ENCODE measurements at places on chromosomes 4 and X.

DNA sequence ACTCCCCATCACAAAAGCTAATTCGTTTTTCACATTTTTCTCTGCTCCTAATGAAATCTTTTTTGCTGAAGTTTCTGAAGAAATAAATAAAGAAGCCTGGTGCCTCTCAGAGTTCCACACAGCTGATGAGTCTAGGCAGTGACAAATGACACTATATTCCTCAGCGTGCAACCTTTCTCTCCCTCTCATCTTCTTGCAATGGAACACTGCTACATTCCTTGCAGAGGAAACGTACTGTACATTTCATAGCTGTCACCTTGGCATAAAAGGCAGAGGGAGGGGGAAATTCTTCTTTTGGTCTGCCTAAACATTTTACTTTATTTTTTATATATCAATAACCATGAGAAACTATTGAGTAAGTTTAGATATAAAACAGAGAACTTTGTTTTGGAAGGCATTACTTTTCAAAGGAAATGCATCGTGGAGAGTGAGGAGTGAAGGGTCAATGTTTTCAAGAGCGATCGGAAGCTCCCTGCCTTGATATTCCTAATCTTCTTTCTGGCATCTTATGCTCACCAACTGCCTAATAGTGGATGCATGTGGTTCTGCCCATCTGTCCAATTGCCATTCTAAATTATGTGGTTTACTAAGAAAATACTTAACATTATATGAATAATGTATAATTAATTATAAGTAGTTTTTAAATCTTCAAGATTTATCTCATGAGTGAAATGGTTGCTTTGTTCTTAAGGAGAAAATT, 29.4 kb downstream of the SNCA start:
- no peak for DNase-seq

DNA sequence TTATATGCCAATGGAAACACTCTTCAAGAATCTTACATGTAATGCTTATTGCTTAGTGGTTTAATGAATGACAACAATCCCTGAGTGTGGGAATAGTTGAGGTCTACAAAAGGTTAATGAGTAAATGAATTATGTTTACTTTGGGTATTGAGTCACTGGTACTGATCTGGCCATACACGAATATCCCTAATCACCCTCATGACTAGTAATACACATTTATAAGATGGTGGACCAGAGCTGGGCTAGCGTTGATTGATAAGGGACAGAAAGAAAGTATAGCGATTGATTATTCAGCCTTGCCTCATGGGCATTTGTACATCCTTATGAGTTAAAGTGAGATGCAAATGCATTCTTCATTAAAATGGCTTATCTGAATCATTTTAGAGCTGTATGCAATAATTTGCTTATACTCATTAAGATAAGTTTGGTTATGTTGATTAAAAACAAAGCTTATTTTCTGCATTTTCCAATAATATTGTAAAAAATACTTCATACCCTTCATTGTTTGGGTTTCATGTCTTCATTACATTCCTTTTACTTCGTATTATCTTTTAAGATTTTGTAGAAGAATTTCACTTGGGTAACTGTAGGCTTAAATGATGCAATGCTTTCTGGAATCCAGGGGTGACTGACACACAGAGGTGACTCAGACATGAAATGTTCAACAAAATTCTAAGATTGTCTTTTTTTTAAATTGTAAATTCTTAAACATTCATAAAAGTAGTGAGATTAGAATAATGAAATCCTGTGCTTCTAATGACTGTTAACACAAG, 47.4 kb downstream of the FGF2 start:
- DNase-seq: no peak

DNA sequence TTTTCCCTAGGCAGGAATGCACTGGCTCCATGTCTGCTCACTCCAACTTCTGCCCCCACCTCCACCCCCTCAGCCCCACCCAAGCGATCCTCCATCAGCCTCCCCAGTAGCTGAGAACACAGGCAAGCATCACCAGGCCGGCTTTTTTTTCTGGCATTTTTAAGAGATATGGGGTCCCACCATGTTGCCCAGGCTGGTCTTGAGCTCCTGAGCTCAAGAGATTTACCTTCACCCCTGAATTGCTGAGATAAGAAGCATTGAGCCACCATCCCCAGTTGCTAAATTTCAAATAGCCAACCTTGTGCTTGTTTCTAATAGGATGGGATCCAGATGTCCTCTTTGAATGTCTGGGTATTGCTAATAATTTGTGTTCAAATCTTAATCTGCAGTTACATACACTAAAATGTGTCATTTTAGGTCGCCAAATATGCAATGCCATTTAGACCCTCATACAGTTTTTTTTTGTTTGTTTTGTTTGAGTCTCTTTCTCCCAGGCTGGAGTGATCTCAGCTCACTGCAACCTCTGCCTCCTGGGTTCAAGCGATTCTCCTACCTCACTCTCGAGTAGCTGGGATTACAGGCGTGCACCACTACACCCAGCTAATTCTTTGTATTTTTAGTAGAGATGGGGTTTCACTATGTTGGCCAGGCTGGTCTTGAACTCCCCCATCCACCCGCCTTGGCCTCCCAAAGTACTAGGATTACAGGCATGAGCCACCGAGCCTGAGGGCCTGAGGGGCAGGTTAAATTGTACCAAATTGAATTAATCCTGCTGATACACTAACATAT, 8.8 kb downstream of the LARP7 start:
- DNase-seq: no peak

- no peak for DNase-seq
These were observed 45.7 kb upstream of the CCDC160 start for GRCh38 chrX:134191281-134191680.

DNA sequence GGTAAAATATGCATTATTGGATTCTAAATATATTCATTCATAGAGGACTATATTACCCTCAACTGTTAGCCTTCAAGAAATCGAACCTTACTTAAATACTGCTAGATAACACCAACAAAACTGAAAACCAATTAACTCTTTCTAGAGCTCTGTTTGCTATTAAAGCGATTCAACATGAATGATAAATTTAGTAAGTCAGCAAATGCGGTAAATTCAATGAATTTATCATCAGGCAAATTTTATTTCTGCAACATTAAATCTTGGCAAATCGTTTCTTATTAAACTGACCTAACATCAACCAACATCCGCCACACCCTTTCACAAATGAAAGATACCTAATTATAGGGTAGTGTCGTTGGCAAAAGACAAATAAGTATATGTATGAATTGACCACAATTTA, 26.4 kb upstream of the HELT start:
- DNase-seq: no peak

GRCh38 chr4:67820903-67821302, 62.9 kb downstream of the TMPRSS11D start:
- no peak for DNase-seq

- DNase-seq: no peak
These were observed 226.4 kb downstream of the MAGEB5 start for GRCh38 chrX:26442340-26442739.

DNA sequence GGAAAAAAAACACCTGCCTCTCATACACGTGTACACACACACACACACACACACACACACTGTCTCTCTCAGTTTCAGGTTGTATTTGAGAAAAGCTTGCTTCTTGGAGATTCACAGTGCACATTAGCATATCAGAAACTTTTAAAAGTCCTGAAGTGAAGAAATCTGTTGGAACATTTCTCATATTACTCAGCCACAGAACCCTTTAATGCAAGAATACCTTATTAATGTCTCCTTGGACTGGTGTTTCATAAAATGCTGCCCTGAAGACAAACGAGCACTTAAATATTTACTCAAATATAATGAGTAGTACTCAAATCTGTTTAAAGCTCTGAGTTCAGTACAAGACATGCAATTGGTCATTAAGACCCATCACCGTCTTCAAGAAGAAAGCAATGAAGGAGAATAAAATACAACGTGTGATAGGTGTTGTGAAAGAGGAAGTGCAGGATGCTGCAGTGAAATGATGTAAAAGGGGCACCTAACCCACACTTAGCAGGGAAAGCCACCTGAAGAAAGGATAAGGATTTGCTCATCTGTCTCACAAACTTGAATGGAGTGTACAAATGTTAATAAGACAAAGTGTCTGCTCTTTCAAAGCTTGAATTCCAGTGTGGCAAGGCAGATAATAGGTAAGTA, 57.0 kb downstream of the DCLK2 start:
- no peak for DNase-seq

GRCh38 chr4:19577097-19577496, 674.6 kb upstream of the SLIT2 start:
- no peak for DNase-seq

DNA sequence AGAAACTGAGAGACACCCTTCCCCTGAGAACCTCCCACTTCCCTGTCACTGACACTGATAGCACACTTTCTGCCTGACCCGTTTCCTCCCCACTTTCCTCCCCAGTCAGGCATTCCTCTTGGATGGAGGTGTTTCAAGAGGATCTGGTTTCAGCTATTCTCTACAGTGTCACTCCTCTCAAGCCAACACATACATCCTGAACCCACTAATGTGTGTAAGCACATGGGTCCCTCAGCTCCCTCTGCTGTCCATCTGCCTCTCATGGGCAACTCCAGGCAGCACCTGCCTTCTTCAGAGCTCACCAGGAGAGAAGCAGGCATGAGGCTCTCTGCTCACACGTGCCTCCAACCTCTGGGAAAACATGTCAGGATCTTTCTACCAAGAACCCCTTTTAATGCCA, 207.6 kb downstream of the NAF1 start:
- DNase-seq: no peak

DNA sequence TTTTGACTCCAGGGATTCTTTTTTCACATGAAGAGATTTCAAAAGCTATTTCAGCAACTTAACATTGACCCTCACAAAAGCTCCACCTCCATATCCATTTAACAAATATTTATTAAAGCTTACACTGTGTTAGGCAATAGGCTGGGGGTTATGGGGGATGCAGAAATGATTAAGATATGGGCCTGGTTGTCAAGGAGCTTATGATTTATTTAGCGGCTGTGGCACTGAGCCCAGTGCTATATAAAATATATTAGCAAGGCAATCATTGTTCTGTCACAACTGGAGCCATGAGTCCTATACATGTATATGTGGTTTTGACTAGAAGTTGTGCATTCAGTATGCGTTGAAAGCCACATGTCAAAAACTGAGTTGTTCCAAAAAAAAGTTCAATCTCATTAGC, 131.1 kb downstream of the GPC3 start:
- no peak for DNase-seq

DNA sequence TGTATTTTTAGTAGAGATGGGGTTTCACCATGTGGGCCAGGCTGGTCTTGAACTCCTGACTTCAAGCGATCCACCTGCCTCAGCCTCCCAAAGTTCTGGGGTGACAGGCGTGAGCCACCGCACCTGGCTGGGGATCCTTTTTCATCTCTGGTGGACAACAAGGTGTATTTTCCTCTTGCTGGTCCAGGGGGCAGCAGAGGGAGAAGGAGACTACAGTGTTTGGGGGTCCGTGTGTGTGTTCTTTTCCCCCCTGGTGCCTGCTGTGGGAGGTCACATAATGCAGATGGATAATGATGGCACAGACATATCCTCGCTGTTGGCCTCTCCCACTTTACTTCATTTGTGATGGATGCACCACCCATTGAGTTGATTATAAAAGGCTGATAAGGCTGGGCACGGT, 39.0 kb upstream of the CD99 start:
- DNase-seq: no peak

DNA sequence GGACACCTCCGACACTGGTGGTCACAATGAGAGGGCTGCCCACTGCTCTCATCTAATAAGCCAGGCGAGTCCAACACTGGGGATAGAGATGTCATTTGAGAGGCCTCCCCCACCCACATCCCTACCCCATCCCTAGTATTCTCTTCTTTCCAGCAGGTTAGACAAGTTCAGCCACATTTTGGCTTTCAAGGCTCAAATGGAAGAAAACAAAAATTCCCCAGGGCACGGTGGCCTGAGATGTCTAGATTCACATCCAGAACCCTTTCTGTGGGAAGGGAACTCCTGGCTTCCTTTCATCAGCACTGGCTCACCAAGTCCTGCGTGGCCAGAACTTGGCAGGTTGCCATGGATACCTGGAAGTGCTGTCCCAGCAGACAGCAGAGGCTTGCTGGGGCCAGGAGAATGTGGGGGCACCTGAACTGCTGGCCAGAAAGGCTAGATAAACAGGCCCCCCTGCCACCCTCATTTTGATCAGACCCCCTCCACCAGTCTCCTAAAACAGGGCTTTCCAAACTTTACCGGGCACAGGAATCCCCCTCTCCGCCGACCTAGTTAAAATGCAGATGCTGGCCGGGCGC, 1.3 kb upstream of the NYX start:
- DNase-seq: no peak

- no peak for DNase-seq
These were observed 153.0 kb downstream of the ADAM29 start for GRCh38 chr4:175071123-175071522.

GRCh38 chr4:159077702-159078495, 25.0 kb upstream of the RAPGEF2 start:
- DNase-seq: no peak

GRCh38 chr4:7824218-7824617, 115.4 kb downstream of the AFAP1 start:
- DNase-seq: no peak

- DNase-seq: no peak
These were observed 60.9 kb downstream of the BMP15 start for GRCh38 chrX:50971395-50971794.

DNA sequence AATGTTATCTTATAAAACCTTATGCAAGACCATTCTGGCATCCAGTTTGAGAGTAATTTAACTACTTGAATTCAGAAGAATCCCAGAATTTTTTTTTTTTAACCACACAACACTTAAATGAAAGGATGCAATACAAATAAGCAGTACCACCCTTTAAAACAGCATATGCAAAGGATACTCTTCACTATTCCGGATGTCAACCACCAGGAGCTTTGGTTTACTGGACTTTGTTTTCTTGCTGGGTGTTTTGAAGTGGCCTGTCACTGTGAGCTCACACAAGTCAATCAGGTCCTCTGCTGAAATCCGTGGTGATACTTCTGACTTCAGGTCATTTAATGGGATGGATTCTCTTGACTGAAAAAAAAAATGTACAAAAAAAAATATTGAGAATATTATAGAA, 200.0 kb downstream of the TBCK start:
- DNase-seq: no peak

DNA sequence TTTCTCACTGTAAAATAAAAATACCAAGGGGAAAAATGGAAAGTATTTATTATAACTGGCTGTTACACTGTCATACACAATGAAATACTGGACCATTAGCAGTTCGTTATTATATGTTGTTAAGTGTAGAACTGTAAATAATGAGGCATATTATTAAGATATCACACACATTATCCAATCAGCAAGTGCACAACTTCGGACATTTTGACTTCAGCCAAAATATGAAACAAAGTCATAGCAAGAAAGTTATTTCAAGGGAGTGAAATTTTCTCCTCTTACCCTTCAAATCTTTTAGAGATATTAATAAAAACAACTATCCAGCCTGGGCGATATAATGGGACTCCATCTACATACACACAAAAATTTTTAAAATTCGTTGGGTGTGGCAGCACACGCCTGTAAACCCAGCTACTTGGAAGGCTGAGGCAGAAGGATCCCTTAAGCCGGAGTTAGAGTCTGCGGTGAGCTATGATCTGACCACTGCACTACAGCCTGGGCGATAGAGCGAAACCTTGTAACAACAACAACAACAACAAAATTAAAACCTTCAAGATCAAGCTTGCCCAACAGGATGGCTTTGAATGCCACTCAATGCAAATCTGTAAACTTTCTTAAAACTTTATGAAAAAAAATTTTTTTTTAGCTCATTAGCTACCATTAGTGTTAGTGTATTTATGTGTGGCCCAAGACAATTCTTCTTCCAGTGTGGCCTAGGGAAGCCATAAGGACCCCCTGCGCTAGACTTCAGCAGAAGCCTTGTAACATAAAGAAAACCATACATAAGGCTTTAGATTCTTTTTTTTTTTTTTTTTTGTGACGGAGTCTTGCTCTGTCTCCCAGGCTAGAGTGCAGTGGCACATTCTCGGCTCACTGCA, 1.3 kb upstream of the CISD2 start:
- no peak for DNase-seq

- DNase-seq: no peak
These were observed 29.2 kb downstream of the SLAIN2 start for GRCh38 chr4:48370260-48371134.
